SK-MEL-5 (cell line): ENCODE measurements at places on chromosomes 7 and 10.

DNA sequence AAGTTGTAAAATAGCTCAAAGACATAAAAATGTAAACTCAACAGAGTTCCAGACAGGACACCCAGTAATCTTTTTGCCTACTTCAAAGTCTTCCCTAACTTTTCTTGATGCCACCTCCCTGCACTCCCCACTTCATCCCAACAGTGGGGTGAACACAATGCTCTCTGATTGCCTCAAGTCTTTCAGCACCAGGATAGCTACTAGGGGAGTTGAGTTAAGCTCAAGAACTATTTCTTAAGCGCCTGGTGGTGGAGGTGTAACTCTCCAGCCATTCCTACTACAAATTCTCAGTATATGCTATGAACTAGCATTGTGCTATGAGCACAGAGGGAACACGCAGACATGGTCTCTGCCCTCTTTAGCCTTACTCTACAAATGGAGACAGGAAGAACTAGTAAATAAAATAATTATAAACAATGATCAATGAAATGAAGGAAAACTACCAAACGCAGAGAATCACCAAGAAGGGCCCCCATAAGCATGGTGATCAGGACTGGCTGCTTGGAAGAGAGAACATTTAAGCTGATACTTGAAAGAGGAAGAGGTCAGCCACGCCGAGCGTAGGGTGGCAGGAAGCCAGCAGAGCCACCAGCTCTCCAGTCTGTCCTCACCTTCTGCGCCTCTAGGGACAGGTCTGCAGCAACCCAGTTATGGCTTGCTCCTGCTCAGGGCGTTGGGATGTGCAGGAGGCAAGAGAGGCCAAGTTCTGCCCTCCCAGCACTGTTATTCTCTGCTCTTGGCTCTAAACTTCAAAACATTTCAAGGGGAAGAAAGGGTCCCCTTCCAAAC lies 16.7 kb upstream of the FRA10AC1 start:
- DNase-seq, result no peak

GRCh38 chr7:74475243-74475986 lies 21.7 kb downstream of the GTF2IRD1 start:
- DNase-seq, result no peak

- no peak for DNase-seq
These were observed 5.0 kb upstream of the WBP1L start for GRCh38 chr10:102738692-102739121.

- peak; percentile 5 for DNase-seq
These were observed 279.8 kb downstream of the SEC23IP start for GRCh38 chr10:120172356-120172755.

DNA sequence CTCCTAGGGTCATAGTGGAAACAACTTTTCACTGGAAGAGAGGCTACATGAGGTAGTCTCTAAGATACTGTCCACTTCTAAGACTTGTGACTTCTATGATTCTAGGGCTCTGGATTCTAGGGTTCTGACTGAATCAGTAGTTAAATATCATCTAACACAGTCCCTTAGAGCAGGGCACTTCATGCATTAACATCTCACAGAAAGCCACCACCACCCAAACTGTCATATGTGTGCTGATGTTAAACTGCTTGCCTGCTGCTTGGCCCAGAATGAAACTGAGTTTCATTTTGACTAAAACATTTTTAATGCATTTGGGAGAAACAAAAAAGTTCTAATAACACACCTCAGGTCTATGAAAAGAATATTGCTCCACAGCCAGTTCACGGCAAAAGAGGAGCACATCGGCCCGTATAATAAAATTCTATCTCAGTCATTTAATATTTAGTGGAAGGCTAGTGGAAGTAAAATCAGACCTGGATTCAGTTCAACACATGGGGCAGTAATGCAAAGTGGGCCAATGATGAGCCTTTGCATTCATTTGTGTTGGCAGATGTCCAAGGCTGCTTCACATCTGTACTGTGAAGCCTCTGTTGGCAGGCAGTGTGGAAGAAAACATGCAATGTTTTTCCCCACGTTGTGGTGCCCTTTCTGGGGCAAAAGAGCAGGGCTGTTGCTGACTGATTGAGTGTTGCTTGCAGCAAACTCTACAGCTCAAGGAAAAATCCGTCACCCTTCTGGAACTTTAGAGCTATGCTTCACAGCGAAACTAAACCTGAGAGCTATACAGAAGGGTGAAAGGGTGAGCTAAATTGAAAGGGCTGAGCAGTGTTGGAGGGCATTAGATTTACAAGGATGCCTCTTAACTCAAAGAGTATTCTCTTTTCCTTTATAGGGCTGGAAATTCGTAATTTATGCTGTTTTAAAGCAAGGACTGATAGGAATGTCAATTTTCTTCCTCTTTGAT lies 33.5 kb upstream of the AUTS2 start:
- peak; percentile 45 for DNase-seq

DNA sequence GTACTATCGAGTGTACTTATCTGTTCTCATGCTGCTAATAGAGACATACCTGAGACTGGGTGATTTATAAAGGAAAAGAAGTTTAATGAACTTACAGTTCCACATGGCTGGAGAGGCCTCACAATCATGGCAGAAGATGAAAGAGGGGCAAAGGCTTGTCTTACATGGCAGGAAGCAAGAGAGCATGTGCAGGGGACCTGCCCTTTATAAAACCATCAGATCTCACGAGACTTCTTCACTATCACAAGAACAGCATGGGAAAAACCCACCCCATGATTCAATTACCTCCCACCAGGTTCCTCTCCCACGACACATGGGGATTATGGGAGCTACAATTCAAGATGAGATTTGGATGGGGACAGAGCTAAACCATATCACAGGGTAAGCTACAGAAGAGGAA lies 4.5 kb downstream of the NDUFA5 start:
- DNase-seq, result no peak

GRCh38 chr7:50780436-50780835 lies 2.3 kb downstream of the GRB10 start:
- no peak for DNase-seq

DNA sequence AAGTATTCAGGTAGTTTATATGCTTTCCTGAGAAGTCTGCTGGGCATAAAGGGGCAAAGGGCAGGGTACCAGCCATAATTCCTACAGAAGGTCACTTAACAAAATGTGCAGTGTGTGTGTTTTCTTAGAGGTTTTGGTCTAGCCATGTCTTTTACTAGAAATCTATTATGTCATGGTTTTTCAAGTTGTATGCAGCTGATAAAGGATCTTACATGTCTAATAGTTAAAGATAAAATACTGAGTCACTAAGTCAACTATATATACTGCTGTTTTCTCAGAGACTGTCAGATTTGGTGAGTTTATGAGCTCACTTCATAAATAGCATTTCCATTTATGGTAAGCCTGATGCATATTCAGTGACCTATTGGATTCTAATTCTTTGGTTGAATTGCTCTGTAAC lies 7.7 kb downstream of the CASP2 start:
- no peak for DNase-seq

GRCh38 chr10:89582022-89582421 lies 46.6 kb upstream of the SLC16A12 start:
- no peak for DNase-seq

GRCh38 chr7:74284781-74285259 lies 4.4 kb upstream of the CLIP2 start:
- DNase-seq, result no peak

DNA sequence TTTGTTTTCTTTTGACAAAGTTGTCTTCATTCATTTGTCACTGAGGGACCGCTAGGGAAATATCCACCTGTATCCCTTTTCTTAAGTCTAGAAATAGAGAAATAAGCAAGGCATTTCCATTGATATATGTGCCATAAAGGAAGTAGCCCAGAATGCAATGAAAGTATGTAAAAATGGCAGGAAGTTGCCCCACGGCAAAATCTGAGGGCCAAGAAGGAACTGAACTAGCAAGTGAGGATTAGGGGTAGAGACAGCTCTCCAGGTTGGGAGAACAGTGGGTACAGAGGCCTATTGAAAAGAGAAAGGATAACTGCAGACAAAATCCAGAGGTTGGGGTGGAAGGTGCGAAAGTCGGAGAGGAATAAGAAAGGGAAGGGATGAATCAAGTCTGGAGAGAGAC lies 56.6 kb upstream of the TOMM7 start:
- no peak for DNase-seq

- DNase-seq, result no peak
These were observed 539.9 kb upstream of the C7orf33 start for GRCh38 chr7:148050492-148051158.

- DNase-seq, result no peak
These were observed 38.9 kb upstream of the ADARB2 start for GRCh38 chr10:1776127-1776662.

DNA sequence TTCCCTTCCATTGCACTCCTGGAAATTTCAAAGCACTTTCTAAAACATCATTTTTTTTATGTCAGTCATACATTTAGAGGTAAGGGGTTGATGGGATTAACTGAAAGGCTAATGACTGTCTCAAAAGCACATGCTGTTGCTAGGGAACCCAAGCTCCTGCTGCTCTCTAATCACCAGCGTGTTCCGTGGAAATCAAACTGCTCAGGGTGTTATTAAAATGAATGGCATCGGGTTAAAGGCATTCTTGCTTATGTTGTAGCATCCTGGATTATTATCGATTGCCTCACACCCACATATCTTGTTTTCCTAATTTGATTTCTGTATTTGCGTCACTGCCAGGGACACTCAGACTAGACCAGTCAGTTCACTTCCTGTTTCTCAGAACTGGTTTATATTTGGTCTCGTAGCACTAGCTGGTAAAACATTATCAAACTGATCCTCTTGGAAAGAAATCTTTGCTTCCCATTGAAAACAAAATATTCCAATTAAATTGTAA lies 216.5 kb upstream of the MKLN1 start:
- DNase-seq, result peak; percentile 72

- DNase-seq, result no peak
These were observed 1.2 kb upstream of the NAMPT start for GRCh38 chr7:106285855-106286492.

- DNase-seq, result no peak
These were observed 5.8 kb downstream of the ADAM8 start for GRCh38 chr10:133270773-133271297.

DNA sequence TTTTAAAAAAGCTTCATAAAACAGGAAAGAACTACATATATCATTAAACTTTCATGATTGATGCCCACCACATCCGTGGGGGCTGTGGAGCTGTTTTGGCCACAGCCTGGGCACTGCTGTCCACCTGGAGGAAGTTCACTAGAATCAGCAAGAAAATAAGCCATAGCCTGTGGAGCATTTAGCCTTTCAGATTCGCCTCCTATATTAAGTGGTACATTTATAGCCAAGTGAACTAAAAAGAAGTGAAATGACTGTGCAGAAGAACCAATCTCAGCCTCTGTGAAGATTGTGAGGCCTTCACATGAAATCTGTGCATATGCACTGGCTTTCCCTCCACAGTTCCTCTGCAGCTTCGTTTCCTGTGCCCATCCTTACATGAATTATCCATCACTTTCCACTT lies 23.5 kb downstream of the WNT16 start:
- DNase-seq, result no peak

GRCh38 chr7:22814261-22815208 lies 8.1 kb downstream of the TOMM7 start:
- DNase-seq, result peak; percentile 86

- peak; percentile 37 for DNase-seq
These were observed 867.5 kb downstream of the NRG3 start for GRCh38 chr10:82742478-82742877.

- DNase-seq, result peak; percentile 85
These were observed 84.3 kb upstream of the PHF14 start for GRCh38 chr7:10889266-10889898.

- DNase-seq, result no peak
These were observed 1.9 kb upstream of the TAS2R39 start for GRCh38 chr7:143181349-143181748.

DNA sequence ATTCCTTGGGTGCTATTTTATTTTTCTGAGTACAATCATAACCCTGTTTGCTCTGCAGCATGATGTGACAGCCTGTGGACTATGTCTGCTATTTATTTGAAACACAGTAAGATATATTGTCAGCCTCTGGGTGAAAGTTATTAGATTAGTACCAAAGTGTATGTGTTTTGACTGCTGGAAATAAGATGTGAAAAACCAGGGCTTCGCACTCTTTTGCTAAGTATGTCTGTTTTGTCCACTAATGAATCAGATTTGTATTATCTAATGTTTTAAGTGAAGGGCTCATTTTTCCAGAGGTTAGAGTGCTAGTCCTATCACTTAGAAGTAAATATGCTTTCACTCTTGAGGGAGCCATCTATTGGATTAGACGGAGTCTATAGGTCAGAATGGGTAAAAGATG lies 569.8 kb upstream of the FZD8 start:
- peak; percentile 7 for DNase-seq

DNA sequence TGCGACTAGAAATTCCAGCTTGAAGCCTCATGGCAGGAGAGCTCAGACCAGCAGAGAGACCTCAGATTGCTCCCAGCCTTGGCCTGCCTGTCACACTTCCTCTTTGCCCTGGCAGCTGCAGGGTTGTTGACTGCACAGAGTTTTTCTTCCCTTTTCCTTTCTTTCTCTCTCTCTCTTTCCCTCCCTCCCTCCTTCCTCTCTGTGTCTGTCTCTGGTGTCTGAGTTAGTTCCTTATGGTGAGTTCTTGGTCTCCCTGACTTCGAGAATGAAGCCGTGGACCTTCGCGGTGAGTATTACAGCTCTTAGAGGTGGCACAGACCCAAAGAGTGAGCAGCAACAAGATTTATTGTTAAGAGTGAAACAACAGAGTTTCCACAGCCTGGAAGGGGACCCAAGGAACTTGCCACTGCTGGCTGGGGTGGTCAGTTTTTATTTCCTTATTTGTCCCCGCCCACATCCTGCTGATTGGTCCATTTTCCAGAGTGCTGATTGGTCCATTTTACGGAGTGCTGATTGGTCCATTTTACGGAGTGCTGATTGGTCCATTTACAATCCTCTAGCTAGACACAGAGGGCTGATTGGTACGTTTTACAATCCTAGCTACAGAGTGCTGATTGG lies 266.3 kb downstream of the RPS24 start:
- no peak for DNase-seq

GRCh38 chr7:105521027-105521716 lies 899 bp downstream of the PUS7 start:
- peak; percentile 57 for DNase-seq

DNA sequence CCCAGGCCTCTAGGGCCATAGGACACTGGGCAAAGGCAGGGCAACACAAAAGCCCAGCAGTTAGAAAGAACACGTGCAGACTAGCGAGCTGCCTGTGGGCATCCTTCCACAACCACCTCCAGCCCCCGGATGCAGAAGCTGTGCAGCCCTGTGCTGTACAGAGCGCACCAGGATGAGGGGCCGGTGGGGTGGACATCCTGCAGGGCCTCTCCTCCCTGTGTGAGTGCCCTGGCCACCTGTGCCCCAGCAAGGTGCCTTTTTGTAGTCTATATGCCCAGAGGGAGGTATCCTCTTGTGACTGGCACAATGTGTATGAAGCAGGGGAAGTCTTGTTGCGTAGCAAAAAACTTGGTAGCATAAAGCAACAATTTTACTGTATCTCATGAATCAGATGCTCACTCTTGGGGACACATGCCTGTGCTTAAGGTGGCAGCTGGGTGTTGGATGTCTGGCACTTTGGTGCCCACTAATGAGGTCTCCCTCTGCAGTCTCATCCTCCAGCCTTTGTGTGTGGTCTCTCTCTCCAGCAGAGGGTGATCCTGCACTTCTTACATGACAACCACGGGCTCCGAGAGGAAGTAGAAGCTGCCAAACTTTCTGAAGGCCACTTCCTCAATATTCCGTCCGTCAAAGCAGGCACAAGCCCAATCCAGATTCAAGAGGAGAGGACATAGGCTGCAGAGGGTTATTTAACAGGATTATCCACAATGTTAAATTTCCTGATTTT lies 8.7 kb downstream of the NCAPG2 start:
- peak; percentile 94 for DNase-seq

- no peak for DNase-seq
These were observed 987 bp upstream of the EXOC6 start for GRCh38 chr10:92847202-92847864.

- DNase-seq, result no peak
These were observed 46.0 kb upstream of the TMEM254 start for GRCh38 chr10:80032503-80032902.
